ENCODE measurements at places on chromosomes 5 and 9. TPM values are rescaled to one million over a fixed set of nuclear protein-coding genes. Genes with fewer than 3 reads are reported as not detected.

GRCh38 chr5:107370396-107370968 lies 300.3 kb downstream of the EFNA5 start:
- no peak for DNase-seq
- peaks cover 16% of the 10 kb centered on the region for H3K27me3 ChIP-seq
- H3K4me1 ChIP-seq = peaks cover 6% of the 10 kb centered on the region
- no peak overlapping the region for H3K4me3 ChIP-seq
- H3K36me3 ChIP-seq = no peaks in the 10 kb centered on the region

- peaks cover 21% of the 10 kb centered on the region for H3K4me1 ChIP-seq
- DNase-seq = no peak
- no peaks in the 10 kb centered on the region for H3K27me3 ChIP-seq
These were observed 27.7 kb downstream of the ECPAS start for GRCh38 chr9:111456529-111456928.

- DNase-seq = no peak
- H3K4me1 ChIP-seq = no peaks in the 10 kb centered on the region
- no peak overlapping the region for H3K4me3 ChIP-seq
- H3K27me3 ChIP-seq = no peaks in the 10 kb centered on the region
These were observed 244.6 kb upstream of the ATP10B start for GRCh38 chr5:161096581-161096980.

DNA sequence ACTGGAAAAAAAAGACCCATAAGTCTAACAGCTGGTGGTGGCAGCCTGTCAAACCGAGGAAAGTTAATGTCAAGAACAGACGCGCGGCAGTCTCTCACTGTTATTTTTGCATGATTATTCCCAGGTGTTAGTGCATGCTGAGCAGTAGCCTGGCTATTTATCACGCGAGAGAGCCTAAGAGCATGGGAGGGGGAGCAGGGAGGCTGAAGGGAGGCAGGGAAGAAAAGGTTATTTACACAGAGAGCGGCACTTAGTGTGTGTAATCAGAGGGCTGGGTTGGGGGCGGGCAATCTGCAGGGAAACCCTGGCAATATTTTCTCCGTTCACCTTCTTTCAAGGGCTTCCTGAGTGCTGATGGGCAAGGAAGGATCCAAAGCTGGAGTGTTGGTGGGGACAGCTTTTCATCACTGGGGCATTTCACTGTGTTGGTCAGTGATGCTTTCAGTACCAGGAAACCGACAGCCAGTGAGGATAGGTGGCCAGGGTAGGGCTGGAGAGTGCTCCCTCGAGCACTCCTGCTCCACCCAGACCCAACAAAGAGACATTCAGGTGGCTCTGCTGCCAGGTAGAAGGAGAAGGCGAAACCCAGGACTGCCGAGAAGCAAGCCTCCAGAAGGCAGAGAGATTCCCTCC lies 39.6 kb downstream of the ZNF608 start:
- H3K27me3 ChIP-seq = peaks cover 12% of the 10 kb centered on the region
- no peaks in the 10 kb centered on the region for H3K4me1 ChIP-seq
- no peak for DNase-seq
- no peak overlapping the region for H3K4me3 ChIP-seq
- no peaks in the 10 kb centered on the region for H3K36me3 ChIP-seq
- H3K27ac ChIP-seq = no peak overlapping the region

The PCSK1 gene
- not detected for total RNA-seq

The PAX5 gene
- 2.2 TPM for total RNA-seq

The TAF11L10 gene
- not detected for total RNA-seq

The SLIT3 gene
- 1.7 TPM for total RNA-seq
